ENCODE measurements at places on chromosomes 7 and 10.

GRCh38 chr10:133251388-133252222 lies 13.9 kb downstream of the VENTX start:
- DNase-seq: no peak

GRCh38 chr7:25852939-25853271 lies 299.1 kb upstream of the NFE2L3 start:
- DNase-seq: no peak

DNA sequence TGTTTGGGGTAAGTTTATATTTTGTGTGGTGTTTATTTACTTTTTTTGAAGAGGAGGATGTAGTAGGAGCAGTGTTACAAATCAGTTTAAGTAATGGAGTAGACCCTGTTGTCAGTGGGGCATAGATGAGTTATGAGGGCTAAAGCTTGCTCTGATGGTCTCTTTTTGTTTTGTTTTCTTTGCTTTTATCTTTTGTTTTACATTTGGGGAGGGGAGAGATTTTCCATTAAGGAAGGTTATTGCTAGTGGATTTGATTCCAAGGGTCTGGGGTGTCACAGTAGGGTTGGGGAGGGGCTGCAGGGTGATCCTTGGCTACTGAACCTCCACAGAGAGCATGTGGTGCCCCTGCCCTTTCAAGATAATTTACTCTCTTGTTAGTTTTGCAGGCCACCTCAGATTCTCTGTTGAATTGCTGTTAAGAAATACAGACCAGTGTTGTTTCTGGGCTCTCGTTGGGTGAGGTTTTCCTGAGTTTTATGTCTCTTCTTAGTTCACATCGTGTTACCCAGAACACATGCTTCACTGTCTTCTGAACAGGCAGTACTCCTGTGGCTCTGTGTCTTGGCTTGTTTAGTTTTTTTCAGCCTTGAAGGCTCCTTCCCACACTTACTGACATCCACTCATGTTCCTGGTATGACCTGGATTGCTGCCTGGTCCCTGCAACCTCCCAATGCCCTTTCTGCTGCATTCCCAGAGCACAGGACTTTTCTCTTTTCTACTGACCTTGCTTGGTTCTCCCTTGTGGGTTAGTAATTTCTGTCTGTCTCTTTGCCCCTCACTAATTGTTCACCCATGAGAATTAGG lies 4.2 kb downstream of the KIFBP start:
- DNase-seq: peak; percentile 93

DNA sequence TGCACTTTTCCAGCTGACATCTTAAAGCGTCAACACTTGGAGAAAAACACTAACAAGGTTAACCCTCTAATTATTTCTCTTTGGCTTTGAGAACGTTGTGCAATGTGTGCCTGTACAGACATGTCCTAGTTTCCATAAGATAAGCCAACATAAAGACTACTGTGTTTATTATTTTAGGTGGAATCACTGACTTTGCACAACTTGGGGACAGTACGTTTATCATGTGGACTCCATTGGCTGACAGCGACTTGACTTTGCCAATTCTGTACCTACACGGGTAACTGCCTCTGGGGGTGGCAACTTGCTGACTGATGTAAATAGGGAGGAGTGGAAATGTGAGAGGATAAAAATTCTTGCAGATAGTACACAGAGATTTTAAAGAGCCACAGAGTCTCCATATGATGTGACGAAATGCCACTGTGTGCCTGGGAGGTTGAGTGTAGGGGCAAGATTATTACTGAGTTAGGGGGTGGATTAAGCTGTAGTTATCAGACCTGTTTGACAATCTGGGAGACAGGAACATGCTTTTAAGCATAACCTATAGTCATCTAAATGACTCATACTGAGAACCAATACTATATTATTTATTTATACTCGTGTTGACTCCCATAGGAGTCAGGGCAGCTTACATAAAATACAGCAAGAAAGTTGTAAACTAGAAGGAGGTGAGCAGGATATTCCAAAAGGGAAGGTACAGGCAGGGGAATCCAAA lies 21.0 kb downstream of the SLC13A4 start:
- no peak for DNase-seq

DNA sequence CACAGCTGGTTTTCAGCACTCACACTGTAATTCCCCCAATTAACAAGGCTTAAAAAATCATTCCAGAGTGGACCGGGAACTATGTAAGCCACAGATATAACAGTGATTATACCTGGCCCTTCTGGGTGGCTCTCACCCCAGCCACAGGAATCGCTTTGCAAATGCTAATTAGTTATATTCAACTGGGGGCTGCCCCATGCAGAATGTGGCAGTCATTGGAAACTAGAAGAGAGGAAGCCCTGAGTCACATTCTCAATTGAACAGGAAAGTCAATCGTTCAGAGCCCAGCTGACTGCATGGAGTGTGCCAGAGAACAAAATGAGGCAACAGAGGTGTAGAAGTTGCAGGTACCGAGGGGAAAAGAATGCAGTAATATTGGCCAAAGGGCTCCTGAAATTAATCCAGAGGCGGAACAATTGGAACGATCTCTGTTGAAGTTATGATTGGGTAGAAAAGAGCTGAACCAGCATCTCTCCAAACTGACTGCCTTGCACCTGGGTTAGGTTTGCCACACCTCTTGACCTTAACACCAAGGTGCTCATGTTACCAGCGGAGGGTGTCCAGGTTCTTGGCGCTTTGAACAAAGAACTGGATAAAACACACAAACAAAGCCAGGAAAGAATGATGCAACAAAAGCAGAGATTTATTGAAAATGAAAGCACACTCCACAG lies 909.7 kb upstream of the AUTS2 start:
- peak; percentile 21 for DNase-seq

DNA sequence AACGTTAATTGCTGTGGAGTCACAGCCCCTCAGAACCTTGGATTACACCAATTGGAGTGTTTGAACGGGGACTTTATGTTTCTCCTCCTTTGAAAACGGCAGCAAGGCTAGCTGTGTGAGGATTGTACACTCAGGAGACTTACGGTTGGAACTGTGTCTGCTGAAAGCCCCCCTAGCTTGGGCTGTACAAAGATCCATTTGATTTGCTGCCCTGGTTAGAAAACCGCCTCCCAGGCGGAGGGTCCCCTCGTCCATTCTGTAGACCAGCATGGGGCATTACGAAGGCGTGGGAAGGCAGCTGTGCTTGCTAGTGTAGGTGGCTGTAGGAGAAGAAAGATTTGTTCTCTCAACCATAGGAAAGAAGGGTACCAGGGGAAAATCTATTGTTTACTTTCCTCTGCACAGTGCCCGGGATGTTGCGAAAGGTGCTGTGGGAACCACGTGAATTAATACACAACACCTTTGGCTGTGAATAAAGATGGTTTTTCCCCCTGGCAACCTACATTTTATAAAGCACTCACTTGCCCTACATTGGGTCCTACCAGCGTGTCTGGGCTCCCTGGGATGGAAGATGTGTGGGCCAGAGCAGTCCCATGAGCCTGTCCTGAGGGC lies 73.4 kb upstream of the BTBD16 start:
- no peak for DNase-seq

DNA sequence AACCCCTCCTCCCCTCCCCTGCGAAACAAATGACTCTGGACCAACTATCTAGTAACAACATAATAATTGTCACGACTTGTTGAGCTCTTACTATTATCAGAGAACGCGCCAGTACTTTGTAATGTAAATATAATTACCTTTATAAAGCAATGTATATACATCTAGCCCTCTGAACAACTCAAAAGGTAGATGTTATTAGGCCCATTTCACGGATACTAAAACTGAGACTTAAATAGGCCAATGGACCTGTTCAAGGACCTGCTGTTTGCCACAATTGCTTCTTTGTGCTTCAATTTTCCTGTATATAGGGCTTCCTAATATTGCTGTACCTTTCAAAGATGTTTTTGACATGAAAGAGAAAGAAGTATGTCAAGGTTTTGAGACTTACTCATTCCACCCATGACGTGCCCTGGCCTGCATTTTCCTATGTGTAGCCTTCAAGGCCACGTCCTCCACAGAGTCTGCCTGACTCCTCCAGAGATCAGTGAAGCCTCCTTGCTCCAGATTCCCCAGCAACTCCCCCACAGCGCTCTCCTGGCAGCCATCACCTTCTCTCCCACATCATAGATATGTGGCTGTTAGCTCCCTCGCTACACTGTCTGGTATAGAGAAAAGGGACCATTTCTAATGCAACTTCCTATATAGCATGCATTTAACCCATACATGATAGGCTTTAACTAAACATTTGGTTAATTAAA lies 156.6 kb downstream of the SKIDA1 start:
- DNase-seq: no peak

DNA sequence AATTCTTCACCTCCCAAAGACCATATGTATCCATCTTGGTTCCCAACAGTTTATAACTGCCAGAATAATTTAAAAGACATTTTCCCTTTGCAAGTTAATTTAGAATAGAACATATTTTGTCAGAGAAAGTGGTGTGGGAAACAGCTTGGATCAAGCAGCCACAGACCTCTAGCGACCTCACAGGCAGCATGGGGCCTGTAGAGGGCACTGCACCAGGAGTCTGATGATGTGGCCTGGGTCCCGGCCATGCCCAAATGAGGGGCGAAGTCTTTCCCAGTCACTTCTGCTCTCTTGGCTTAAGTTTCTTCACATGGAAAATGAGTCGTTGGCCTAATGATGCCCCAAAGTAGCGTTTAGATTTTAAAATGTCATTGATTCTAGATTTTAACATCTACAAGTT lies 243.2 kb downstream of the SDK1 start:
- DNase-seq: no peak

DNA sequence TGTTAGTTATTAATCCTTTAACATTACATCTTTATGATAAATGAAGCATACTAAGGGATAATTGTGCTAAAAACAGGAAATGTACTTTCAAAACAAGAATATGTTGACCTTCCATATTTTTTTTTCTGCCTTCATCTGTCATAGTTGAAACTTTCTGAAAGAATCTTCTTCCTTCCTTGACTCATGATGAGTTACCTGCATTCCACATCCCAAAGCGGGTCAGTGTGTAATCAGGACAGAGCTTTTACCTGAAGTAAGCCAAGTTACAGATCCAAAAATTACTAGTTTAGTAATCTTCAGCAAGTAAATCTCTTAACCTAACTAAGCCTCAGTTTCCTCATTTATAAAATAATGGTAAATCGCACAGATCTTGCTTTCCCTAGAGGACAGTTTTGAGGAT lies 13.4 kb upstream of the ARL4A start:
- DNase-seq: no peak

DNA sequence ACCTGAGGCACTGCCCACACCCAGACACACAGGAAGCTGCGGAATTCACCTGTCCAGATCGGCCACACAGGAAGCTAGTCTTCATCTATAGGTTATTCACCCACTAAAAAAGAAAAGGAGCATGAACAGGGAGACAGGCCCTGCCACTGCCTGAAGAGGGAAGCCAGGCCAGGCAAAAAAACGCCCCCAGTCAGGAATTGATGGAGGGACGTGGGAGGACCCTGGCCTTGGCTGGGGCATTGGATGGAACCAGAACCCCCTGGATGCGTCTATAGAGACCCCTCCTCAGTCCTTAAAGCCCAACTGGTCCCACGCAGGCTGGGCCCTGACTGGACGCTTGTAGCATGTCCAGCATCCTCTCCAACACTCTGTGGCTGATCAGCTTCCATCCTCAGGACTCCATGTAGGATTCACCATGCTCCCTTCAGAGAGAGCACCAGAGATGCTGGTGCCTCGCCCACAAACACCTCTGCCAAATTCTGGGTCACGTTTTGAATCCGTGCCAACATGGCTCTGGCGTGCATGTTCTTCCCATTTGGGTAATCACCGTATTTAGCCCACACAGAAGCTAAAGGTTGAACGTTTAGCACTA lies 259.3 kb upstream of the TCERG1L start:
- no peak for DNase-seq

GRCh38 chr7:131557652-131558385 lies 1.4 kb upstream of the PODXL start:
- peak; percentile 44 for DNase-seq

DNA sequence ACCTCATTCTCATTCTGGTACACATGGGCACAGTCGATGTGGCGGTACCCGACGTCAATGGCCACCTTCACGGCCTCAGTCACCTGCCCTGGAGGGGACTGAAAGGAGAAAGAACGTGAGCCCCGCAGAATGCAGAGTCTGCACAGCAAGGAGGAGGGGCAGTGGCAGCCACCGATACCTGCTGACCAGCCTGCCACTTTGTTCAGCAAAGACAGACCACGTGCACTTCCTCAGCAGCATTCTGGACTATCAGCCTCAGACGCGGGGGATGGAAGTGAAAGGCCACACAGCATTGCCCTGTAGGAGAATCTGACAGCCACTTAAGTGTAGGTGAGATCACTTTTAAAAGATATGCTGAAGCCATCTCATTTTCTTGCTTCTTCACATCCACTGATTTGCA lies 7.2 kb downstream of the AKR1B1 start:
- no peak for DNase-seq

GRCh38 chr10:22438711-22439110 lies 93.4 kb downstream of the SPAG6 start:
- no peak for DNase-seq

DNA sequence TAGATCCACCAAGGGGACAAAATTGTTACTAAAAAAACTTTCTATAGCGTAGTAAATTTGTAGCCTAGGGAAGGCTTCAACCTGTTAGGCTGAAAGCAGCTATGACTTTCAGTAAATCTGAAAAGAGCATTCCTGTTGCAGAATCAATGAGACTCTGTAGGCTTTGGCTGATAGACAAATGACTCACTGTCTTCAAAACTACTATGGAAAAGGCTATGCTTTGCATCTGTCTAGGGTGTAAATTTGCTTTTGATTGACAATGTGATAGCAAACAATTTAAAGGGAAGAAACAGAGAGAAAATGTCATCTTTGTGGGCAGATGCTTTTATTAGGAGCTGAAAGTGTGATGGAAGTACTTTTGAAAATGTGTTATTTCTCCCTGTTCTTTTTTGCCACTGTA lies 60.6 kb downstream of the ARL5B start:
- DNase-seq: no peak

DNA sequence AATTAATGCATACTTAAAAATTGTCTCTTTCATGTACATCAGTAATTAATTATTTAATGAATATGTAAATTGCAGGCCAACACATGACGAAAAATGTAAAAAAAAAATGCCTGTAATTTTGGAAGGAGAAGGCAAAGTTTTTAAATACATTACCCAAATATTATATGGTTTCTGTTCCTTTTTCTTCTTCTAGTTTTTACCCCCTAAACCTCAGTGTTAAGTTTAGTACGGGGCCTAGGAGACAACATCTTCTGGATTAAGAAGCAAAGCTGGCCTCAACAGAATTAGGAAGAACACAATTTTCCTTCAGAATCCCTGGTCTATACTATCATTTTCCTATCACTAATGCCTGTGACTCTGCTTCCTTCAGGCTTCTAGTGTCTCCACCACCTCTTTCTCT lies 459.3 kb upstream of the NRP1 start:
- DNase-seq: no peak

GRCh38 chr7:80218723-80219122 lies 84.1 kb downstream of the GNAI1 start:
- DNase-seq: peak; percentile 61

GRCh38 chr10:96470116-96470743 lies 43.5 kb downstream of the TLL2 start:
- DNase-seq: peak; percentile 29

DNA sequence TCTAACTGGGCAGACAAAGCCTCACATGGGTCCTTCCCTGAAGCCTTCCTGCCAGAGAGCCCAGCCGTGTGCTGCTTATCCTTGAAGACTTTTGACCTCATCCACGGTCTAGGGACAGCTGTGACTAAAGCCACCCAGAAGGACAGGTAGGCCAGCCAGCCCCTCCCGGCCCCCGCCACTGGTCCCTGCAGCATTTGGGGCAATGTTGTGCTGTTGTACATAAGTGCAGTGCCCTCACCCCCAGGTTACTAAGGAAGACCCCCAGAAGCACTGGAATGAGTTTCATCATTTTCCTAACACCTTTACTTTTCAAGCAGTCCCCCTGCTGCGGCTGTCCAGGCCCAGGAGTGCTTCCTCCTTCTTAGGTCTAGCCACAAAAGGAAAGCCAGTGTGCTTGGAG lies 43.0 kb downstream of the TMEM209 start:
- no peak for DNase-seq

- DNase-seq: peak; percentile 87
Observed at GRCh38 chr10:43407148-43407575, 1.8 kb downstream of the HNRNPF start.
